ENCODE measurements at places on chromosomes 3 and 15. TPM values are rescaled to one million over a fixed set of nuclear protein-coding genes. Genes with fewer than 3 reads are reported as not detected.

Gene UNC13C
- total RNA-seq: not detected

Gene WDR76
- total RNA-seq: 29.0 TPM

DNA sequence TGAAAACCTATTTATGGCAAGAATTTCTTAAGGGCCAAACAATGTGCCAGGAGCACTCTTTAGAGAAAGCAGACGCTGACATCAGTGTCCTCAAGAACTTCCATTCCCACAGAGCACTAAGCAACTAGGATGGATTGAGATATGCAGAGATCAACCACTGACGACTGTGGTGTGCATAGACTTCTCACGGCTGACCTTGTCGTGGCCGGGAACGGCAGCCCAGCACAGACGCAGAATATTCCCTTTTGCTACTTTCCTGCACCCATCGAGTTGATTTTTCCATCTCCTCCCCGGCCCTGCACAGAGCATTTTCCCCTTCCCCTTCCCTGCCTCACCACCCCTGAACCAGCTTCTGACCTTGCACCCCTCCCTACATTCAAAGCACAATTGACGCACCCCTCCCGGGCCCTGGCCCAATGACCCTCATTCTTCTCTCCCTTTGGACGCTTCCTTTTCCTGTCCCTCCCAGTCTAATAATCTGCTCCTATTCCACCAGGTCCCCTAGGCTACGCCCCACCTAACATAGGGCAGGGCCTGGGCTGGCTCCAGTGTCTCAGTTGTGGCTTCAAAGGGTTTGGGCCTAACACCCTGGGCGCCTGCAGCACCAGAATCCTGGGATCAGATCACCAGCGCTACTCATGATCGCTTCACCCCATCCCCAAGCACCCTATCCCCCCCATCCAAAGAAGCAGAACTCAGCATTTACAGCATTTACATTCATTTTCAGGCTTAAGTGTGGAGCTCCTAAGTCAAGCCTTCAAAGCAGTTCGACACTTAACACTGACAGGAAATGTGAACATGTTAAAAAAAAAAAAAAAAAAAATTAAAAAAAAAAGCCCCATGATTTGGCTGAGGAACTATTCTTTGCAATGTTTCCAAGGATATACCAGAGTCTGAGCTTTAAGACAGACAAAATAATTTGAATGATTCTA is 151.2 kb downstream of the FOXP1 start:
- no peaks in the 10 kb centered on the region for H3K27me3 ChIP-seq
- no peaks in the 10 kb centered on the region for H3K36me3 ChIP-seq
- H3K27ac ChIP-seq: no peak overlapping the region
- no peak overlapping the region for H3K4me3 ChIP-seq

GRCh38 chr3:186456731-186457191 is 87.4 kb downstream of the CRYGS start:
- H3K4me3 ChIP-seq: no peak overlapping the region
- no peak for DNase-seq
- peaks cover 23% of the 10 kb centered on the region for H3K4me1 ChIP-seq
- no peaks in the 10 kb centered on the region for H3K27me3 ChIP-seq

GRCh38 chr3:171237009-171237385 is 210.5 kb upstream of the SLC2A2 start:
- H3K4me3 ChIP-seq: no peak overlapping the region
- H3K36me3 ChIP-seq: no peaks in the 10 kb centered on the region
- H3K27me3 ChIP-seq: no peaks in the 10 kb centered on the region
- no peaks in the 10 kb centered on the region for H3K4me1 ChIP-seq
- H3K27ac ChIP-seq: no peak overlapping the region
- no peak for DNase-seq

GRCh38 chr3:196274585-196274984 is 12.9 kb downstream of the PCYT1A start:
- no peak overlapping the region for H3K4me3 ChIP-seq
- no peaks in the 10 kb centered on the region for H3K27me3 ChIP-seq
- no peak overlapping the region for H3K27ac ChIP-seq
- peaks cover 26% of the 10 kb centered on the region for H3K4me1 ChIP-seq

DNA sequence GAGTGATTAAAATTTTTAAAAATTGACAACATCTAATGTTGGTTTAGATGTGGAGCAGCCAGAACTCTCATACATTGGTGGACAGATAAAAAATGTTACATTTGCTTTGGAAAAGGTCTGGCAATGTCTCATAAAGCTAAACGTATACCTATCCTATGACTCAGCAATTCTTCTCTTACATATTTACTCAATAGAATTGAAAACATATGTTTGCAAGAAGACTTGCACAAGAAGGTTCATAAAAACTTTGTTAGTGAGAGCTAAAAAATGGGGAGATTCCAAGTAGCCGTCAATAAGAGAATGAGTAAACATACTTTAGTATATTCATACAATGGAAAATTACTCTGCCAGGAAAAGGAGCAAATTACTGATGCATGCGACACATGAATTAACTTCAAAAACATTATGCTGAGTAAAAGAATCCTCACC is 30.0 kb downstream of the MASP1 start:
- no peak overlapping the region for H3K27ac ChIP-seq
- H3K4me3 ChIP-seq: no peak overlapping the region
- peak; percentile 74 for DNase-seq
- H3K4me1 ChIP-seq: peaks cover 18% of the 10 kb centered on the region
- H3K27me3 ChIP-seq: 0 out of 2 replicates have a peak, but pooled peaks cover 3% of the 10 kb centered on the region
- no peaks in the 10 kb centered on the region for H3K36me3 ChIP-seq

Gene XIRP1
- not detected for total RNA-seq

Gene OR5H15
- not detected for total RNA-seq

Gene GPR15
- not detected for total RNA-seq
